NT2/D1 (cell line): ENCODE measurements at places on chromosomes 16 and 17.

DNA sequence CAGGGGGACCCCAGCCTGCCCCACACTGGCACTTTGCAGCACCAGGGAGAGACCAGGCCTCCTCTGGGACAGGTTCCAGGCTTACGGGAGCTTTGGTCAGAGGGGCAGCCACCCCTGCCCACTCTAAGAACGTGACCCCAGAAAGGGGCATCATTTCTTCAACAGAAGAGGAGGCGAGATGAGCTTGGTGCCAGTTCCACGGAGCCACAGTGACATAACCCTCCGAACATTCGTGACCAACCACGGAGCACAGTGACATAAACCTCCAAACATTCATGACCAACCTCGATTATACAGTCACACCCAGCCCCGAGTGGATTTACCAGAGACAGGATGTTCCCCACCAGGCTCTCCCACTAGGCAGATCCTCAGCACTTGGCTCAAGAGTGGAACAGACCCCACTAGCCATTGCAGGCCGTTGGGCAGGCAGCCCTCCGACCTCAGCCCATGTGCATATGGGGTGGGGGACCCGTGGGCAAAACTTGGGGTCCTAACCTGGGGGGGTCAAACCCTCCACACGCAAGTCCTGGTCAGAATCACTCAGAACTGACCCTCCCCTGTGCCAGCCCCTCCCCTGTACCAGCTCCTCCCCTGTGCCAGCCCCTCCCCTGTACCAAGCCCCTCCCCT lies 112.9 kb downstream of the METRNL start:
- no peak for DNase-seq

- no peak for DNase-seq
Measured at GRCh38 chr17:63399316-63399715, 46.8 kb downstream of the CYB561 start.

DNA sequence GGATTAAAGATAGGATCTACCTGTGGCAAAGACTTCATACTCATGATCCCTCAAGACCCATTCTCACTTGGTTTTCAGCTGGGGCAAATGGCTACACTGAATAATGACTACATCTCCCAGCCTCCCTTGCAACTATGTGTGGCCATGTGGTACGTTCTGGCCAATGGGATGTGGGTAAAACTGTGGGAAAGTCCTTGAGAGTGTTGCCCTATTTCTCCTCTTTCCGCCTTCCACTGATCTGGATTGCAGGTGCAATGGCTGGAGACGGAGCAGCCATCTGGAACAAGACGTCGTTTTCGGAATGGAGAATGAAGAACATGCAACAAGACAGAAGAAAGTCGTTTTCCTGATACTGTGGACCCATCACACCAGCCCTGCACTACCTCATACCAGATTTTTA lies 48.5 kb downstream of the HAPSTR1 start:
- DNase-seq: no peak

DNA sequence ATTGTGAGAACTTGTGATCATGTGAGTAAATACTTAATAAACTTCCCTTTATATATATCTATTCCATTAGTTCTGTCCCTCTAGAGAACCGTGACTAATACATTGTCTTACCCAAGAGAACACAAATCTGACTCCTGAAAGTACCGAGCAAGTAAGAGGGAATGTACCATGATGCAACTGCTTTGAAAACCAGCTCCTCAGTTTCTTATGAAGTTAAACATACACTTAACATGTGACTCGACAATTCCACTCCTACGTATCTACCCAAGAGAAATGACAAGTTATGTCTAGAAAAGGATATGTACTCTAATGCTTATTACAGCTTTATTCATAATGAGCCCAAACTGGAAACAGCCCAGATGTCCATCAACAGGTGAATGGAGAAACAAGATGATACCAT lies 8.8 kb upstream of the GJD3 start:
- no peak for DNase-seq

GRCh38 chr17:17533901-17534441 lies 37.8 kb upstream of the RASD1 start:
- DNase-seq: no peak

- no peak for DNase-seq
Measured at GRCh38 chr17:67696347-67696746, 21.4 kb upstream of the NOL11 start.

DNA sequence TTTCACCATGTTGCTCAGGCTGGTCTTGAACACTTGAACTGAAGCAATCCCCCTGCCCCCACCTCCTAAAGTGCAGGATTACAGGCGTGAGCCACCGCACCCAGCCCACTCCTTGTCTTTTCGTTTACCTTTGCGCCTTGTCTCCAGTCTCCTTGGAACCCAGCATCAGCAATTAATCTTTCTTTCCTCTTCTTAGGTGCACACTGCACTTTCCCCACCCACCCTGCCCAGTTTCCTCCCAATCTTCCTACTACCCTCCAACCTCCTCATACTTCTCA lies 1.5 kb upstream of the CLDN7 start:
- DNase-seq: no peak

DNA sequence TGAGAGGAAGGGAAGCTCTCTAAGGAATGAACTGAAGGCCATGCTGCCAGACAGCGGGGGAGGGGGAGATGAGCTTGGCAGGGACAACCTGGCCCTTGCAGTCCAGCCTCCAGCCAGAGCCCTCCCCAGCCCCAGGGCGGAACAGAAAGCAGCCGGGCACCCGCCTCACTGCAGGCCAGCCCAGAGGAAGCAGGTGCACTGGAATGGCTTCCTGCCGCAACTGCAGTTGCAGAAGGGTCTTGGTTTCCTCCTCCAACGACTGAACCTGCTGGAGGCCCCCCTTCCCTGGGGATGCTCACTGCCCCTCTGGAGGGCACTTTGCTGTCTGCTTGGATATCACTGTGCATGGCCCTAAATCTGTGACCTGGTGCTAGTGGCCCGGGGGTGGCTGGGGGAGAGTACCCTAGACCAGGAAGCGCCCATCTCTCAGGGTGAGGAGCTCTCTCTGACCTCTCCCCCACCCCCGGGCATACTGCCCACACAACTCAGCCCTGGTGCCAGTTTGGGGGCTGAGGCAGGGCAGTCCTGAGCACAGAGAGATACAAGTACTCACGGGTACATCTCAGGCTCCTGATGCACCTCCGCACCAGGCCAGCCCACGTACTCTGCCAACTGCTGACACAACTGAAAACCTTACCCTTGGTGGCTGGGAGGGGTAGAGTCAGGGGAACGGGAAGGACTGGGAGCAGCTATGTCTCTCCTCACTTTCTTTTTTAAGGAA lies 41.1 kb downstream of the MYO18A start:
- no peak for DNase-seq

GRCh38 chr17:17897442-17897841 lies 60.7 kb upstream of the SREBF1 start:
- DNase-seq: no peak

DNA sequence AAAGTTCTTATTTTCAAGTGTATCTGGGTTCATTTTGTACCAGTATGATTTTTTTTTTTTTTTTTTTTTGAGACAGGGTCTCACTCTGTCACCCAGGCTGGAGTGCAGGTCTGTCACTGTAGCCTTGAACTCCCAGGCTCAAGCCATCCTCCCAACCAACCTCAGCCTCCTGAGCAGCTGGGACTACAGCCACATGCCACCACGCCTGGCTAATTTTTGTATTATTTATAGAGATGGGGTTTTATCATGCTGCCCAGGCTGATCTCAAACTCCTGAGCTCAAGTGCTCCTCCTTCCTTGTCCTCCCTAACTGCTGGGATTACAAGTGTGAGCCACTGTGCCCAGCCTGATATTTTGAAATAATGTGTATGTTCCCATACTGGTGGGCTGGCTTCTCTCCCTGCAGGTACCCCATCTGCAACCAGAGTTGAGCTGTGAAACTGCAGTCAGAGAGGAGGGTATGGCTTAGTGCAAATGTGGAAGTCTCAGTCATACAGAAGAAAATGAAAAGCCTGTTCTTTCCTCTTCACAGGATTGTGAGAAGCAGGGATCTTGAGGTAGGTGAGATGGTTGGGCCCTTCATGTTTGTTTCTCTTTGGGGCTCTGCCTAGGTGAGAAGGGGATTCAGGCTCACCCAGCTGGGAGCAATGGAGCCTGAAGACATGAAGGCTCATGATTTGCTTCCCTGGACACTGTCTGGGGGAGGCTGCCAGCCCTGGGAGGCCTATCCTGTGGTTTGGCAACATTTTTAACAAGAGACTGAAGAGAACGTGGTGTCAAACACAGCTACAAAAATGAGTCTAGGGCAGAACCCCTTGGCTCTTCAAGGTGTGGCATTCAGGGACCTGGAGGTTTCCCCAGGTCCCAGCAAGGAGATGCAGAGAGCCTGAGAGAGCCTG lies 41.3 kb upstream of the SIAH1 start:
- DNase-seq: no peak

GRCh38 chr16:85710732-85711131 lies 22.0 kb upstream of the GINS2 start:
- no peak for DNase-seq

- no peak for DNase-seq
Measured at GRCh38 chr16:12788758-12789157, 14.9 kb downstream of the CPPED1 start.

GRCh38 chr16:64687786-64688185 lies 434.1 kb downstream of the CDH11 start:
- DNase-seq: no peak

- DNase-seq: no peak
Measured at GRCh38 chr16:88408561-88409142, 25.9 kb downstream of the ZNF469 start.

- no peak for DNase-seq
Measured at GRCh38 chr16:66927918-66928649, 2.7 kb upstream of the RRAD start.

DNA sequence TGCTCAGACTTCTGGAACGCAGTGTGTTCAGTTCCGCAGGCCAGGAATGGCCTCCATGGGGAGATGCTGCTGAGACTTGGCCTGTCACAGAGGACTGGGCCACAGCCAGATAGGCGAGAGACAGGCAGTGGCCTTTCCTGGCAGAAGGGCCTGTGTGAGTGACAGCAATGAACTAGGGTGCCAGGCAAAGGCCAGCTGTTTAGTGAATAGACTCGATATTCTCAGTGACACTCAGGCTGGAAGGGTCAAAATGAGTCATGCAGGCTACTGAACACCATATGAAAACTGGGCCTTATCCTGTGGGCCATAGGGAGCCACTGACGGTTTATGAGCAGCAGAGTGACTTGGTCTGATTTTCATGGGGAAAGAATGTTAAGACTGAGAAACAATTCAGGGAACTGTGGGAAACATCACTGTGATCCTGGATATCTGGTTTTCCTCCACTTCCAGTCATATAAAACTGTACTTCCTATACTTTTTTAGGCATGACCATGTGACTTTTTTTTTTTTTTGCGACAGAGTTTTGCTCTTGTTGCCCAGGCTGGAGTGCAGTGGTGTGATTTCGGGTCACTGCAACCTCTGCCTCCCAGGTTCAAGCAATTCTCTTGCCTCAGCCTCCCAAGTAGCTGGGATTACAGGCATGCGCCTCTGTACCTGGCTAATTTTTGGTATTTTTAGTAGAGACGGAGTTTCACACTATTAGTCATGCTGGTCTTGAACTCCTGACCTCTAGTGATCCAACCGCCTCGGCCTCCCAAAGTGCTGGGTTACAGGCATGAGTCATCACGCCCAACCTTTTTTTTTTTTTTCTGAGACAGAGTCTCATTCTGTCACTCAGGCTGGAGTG lies 5.2 kb upstream of the NUBP1 start:
- DNase-seq: peak; percentile 42

GRCh38 chr16:81466356-81466980 lies 21.9 kb downstream of the CMIP start:
- no peak for DNase-seq

DNA sequence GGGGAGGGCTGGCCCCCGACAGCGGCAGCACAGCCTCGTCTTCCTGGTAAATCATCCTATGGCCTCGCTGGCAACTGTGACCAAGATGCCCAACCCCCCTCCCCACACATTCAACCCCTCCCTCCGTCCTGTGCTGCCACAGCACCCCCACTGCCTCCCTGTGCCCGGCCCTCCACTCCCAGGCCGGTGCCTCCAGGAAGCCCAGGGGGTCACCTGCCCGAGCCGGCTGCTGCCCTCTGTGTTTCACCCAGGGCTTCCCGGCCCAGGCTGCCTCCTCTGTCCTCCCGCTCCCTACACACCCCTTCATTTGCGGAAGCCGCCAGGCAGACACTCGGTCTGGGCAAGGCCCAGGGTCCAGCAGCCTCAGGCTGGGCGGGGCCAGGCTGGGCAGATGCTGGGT lies 188.6 kb downstream of the RBFOX3 start:
- DNase-seq: no peak

DNA sequence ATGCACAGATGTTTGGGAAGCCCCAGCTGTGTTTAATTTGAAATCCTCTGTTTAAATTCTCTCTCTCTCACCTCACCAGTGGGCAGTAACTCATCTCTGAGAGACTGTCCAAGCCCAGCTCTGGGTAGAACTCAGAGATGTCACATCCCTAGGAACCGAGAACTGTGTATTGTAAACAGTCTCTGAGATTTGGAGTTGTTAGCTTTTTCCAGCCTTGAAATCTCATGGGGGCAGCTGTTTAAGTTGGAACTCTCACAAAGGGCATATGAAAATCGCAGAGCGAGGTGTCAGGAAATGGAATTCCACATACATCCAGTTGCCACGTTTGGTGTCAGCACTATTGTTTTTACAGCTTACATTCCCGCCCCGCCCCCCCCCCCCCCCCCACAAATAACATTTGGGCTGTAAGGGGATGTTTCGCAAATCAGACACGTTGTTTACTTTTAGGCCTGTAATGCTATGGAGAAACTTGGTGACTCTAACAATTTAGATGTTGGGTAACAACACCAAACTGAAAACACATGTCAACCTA lies 34.3 kb downstream of the VPS35L start:
- DNase-seq: no peak

DNA sequence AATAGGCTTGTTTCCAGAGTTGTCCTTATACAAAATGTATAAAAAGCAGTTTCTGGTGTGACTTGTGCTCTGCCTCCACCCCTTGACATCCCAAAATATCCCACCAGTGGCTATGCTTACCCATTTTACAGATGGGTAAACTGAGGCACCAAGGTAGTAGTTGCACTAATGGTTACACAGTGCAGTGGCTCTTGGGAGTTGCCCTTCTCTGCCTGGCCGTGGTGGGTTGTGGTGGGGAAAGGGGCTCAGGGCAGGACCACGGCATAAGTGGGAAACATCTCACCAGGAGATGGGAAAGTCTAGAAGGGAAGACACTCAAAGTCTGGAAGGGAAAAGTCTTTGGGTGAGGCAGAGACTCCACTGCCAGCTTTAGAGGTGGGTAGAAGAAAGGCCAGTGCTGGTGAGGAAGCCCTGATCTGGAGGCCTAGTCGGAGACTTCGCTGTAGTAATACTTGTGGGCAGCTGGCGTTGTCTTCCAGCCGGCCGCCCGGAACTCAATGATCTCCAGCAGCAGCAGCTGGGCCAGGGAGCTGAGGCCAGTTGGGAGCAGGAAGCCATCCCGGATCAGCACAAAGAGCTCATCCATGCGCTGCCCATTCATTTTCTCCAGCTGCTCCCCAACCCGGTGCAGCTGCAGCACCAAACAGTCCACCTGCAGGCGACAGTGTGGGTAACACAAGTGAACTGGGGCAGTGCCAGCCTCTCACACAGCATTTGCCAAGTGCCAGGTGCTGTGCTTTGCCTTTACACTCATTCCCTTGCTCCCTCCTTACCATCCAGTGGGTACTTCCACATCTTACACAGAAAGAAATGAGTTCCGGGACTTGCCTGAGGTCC lies 4.5 kb downstream of the MIF4GD start:
- DNase-seq: no peak

- no peak for DNase-seq
Measured at GRCh38 chr16:85054948-85055492, 27.4 kb downstream of the KIAA0513 start.
